ENCODE measurements at places on chromosomes 5 and 9.
A peak's percentile ranks its signal among the peaks of the same experiment; 100 is the strongest.

DNA sequence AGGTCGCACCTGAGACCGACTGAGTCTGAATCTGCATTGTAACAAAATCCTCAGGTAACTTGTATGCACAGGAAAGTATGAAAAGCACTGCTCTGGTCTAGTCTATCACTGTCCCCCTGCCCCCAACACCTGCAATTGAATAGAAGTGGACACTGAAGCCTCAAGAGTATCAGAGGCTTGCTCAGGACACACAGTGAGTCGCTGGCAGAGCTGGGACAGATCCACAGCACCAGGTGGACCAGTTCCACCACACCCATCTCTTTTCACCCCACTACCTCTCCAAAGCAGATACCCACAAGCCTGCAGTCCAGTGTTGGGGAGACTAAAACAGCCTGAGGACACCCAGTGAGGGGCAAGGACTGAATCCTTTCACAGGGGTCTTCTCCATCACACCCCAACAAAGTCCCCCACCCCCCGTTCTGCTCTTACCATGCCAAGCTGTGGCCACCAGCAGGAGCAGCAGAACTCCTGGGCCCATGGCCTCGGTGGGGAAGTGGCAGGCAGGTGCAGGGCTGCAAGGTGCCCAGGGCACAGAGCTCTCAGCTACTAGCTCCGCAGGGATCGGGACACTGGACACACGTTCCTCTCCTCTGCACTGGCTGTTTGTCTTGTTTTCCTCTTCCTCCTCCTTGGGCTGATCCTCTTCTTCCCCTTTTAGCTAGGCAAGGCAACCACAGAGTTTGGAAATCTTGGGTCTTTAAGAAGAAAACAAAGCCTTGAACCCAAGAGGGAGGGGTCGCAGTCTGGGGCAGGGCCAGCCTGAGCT, at the start of gene CSF1R:
Gene CSF1R, minus strand, starts transcription at position 605 of the 766 bp plus-strand sequence. Its CDS starts 127 bp downstream, at position 478.
- no peak for DNase-seq

DNA sequence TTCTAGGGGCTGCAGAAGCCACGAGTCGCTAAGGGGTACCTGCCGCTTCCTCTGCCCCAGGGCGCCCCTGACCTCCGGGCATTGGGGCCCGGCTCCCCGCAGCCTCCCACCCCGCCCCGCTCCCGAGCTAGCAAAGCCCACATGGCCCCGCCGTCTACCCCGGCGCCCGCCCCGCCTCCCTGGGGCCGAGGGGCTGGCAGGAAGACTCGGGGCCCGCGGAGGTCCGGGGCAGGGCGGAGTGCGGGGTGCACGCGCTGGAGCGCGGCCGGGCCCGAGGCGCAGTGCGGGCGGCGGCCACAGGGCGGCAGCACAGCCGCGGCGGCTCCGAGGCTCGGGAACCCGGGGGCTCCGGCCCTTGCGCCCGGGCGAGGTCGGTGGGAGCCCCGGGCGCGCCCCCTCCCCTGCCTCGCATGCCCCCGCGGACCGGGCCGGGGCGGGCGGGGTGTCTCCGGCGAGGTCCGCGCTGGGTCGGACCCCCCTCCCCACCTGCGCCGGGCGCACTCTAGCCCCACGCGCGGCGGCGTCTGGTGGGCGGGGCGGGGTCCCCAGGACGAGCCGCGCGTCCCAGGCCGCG, 6.7 kb downstream of the NRARP start:
- DNase-seq: peak; percentile 23

DNA sequence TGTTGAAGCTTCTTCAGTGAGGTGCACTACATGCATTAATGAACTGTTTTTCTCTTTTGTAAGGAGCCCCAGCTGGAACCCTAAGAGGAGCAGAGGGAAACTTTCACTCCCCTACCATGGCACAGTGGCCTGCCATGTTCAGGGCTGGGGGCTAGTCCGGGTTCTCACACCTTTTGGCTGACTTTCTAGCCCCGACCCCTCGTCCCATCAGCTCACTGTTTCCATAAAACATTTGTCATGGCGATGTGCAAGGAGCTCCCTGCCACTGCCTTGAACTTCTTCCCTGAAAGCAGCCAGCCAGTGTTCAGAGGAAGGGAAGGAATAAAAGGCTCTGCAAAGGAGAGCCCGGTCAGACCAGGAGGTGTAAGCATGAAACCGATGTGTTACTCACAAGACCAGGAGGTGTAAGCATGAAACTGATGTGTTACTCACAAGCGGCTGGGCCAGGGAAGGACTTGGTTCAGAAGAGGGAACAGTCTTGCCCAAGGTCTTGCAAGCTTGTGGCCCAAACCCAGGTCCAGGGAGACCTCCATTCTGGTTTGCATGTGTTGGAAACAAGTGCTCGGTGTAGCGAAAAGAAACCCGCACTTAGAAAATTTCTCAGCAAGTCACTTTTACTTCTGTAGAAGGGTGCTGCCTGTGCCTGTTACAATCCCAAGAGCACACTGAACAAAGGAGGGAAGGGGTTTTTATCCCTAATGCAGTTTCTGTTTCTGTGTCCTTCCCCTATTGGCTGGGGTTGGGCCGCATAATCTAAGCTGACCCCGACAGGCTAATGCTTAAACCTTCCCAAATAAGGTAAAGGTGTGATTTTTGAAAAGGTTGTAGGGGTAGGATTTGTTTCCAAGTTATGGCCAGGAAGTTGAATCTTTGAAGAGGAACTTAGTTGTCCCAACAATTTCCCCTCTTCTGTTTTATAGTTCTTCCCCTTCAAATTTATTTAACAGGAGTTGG, 3.4 kb upstream of the ABO start:
- DNase-seq: no peak

DNA sequence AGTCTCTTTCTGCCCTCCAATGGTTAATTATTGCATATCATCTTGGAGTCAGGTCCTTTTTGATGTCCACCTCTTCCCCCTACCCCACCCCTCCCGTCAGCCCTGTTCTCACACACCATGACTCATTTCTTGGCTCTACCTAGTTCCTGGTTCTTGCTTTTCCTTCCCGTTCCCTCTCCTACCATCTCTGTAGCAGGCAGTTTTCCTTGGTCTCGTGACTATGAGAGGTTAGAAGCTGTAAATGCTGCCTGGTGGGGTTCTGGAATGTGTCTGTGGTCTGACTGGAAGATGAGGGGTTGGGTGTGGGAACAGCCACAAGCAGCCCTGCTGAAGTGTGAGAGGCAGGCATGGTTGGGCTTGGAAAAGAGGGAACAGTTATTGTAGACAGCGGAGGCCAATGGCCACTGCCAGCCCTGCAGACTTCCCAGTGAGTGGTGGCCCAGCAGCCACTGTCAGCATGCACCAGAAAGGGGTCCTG, 18.2 kb downstream of the SLC22A5 start:
- no peak for DNase-seq

- no peak for DNase-seq
Observed at GRCh38 chr5:179257176-179257682, 88.0 kb downstream of the ADAMTS2 start.

DNA sequence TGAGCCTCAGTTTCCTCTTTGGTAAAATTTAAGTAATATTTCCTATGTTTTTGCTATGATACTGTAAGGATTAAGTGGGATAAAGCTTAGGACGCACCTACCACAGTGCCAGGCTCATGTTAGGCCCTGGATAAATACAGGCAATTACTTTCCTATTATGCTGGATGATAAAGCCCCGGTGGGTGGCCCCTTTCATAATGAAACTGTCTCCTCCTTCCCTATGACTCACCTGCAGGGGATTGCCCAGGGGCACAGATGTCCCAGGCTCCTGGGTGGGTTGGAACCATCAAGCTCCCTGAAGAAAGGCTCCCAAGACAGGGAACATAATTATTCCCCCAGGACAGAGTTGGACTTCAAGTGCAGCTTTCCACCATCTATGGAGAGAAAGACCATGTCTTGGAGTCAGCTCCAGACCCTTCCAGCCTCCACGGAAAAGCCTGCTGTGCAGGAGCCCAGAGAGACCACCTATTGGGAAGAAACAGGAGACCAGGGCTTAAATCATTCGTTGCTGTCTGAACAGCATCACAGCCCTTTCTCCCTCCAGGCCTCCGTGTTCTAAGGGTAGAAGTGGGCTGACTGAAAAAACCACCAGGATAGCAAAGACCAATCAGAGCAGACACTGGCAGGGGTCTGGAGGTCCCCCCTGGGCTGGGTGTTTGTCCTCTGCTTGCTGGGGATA, 43.2 kb upstream of the FOXE1 start:
- DNase-seq: no peak

GRCh38 chr5:99614888-99615287, 686.1 kb upstream of the CHD1 start:
- DNase-seq: no peak

GRCh38 chr5:76074487-76075065, 8.6 kb upstream of the SV2C start:
- no peak for DNase-seq

- DNase-seq: no peak
Observed at GRCh38 chr9:99681113-99681512, 140.6 kb upstream of the NR4A3 start.

DNA sequence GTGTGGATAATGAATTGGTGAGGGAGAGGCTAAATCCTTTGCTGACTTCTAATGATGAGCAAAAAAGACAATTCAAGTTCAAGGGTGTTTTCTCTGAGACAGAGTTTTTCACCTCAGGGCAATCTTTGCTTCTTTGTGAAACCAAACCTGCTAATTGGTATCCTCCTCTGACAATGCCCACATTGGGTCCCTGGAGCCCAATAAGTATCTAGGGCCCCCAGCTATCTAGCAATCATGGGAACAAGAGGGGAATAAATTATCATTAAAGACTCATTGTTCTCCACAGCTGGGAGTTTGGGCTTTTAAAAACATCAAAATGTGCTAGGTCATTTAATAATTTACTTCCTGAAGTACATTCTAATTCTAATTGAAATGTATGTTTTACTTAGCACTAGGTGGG, 227.3 kb downstream of the TMEM167A start:
- DNase-seq: no peak

DNA sequence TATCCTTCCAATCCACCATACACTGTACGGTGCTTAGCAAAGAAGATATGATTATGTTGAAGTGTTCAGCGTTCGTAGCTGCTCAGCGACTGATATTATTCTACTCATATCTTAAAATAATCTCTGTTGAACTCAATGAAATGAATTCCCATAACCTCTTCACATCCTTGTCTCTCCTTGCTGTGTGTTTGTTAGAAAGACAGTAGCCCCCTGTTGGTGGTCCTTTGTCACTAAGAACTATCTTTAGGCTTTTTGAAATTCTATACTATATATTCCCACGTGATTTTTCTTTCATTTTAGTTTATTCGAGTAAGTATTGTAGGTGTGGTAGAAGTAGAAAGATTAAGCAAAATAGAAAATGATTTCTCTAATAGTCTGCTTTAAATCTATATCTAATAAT, 762.8 kb upstream of the WWC1 start:
- no peak for DNase-seq

- DNase-seq: no peak
Observed at GRCh38 chr9:94805051-94805489, 78.6 kb downstream of the AOPEP start.

- DNase-seq: no peak
Observed at GRCh38 chr5:30928956-30929355, 264.5 kb upstream of the CDH6 start.

DNA sequence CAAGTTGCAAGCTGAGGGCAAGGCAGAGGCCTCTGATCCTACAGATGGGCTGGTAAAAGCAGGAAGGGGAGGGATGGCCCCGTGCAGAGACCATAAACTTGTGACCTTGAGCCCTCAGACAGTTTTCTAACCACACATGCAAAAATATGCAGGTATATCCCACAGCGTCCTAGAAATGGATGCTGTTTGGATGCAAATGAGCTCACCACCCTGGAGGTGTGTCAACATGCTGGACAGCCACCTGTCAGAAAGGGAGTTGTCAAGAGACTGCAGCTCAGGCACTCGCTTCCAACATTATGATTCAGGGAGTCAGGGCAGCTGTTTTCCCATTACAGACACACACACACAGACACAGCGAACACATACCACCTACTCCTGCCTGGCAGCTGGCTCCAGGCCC, 97.3 kb upstream of the PANK3 start:
- DNase-seq: no peak

DNA sequence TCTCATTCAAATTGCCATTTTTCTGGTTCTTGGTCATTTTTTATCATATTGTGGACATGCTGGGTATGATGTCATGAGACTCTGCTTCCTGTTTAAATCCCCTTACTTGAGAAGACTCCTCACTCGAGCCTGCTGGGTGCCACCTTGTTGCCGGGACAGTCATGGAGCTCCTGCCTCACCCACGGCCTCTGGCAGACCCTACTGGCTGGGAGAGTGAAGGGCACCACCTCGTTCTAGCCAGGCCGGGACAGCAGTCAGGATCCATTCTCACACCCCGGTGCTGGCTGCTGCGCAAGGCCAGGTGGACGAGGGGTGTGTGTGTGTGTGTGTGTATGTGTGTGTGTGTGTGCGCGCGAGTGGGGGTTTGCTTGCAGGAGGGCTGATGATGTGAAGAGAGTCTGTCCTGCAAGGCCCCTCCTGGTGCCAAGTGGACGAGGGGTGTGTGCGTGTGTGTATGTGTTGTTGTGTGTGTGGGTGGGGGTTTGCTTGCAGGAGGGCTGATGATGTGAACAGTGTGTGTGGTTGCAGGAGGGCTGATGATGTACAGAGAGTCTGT, 4.4 kb downstream of the CEP72 start:
- DNase-seq: no peak

GRCh38 chr9:113695901-113696300, 180.2 kb upstream of the ZNF618 start:
- DNase-seq: no peak

GRCh38 chr5:161585798-161586197, 39.3 kb upstream of the GABRB2 start:
- DNase-seq: no peak

GRCh38 chr5:101424530-101425175, 521.6 kb upstream of the ST8SIA4 start:
- no peak for DNase-seq

DNA sequence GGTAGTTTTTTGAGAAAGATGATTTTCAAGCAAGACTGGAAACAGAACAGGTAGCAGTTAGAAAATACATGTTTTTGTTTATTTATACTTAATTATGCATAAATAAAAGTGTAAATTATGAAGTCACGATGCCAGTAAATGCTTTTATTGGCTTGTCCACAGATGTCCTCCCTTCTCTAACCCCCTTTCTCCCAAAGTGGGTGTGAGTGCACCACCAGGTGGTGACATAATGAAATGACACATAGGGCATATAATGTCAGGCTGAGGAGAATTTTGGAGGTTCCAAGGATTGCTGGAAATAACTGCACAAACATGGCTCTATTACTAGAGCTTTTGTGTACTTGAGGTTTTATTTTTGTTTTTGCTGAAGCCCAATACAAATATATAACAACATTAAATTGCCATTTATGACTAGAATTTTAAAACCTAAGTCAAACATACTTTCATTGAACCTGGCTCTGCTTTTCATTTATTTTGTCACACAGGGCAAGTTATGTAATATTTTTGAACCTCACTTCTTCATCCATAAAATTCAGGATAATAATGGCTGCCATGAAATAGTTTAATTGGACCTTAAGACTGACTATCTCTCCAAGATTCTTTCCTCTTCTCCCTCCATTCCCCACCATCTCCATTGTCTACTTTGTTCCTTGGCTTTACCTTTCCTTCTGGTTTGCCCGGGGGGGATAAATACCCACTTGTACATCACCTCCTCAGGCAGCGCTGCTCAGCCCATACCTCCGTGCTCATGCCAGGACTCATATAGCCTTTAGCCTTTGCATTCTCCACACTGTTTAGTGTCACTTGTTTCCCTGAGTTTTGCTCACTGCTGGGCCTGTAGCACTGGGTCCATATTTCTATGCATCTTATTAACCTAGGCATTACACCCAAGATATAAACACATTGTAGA, 168.8 kb downstream of the PDE4D start:
- DNase-seq: no peak

Data from CD8-positive, alpha-beta memory T cell (primary cell).